Smooth muscle cell of the brain vasculature (primary cell): ENCODE measurements at places on chromosomes 2 and 18.

GRCh38 chr2:187552828-187553681, 1.2 kb downstream of the TFPI start:
- DNase-seq, result no peak

- no peak for DNase-seq
Observed at GRCh38 chr2:6538607-6539006, 327.1 kb downstream of the CMPK2 start.

GRCh38 chr18:61149786-61150185, 183.4 kb upstream of the CDH20 start:
- no peak for DNase-seq

DNA sequence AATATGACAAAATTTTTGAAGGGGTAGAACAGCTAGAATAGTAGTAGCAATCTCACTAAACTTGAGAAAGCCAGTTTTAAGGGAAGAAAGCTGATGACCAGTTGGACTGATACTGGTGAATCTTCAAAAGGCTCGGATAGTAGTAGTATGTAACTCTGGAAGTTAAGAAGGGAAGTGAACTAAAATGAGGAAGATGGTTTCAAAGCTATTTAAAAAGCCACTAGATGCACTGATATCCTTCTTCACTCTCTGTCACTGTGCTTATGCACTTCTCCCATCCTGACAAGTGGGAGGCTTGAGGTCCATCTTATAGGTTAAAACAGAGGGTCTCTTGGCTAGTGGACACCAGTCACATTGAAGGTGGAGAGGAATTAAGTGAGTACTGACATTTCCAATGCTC, 141.1 kb downstream of the NCOA1 start:
- no peak for DNase-seq

- no peak for DNase-seq
Observed at GRCh38 chr2:46690825-46691224, 211.5 kb downstream of the TMEM247 start.

DNA sequence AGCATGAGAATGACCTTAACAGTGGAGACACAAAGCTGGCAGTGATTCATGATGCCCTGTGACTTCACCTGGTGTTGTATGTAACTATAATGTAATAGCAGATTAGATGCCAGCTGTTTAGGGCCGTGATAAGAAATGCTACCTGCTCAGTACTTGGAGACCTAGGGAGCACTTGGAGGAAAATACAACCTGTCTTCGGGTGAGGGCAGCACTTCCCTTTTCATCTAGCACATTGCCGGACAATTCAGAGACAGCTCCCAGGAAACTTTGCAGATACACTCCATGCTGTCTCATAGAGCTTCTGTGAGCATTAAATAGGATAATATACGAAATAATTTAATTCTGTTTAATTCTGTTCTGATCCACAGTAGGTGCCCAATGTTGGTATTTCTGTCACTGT, 668.5 kb downstream of the TSN start:
- DNase-seq, result no peak

GRCh38 chr2:128198656-128199055, 107.7 kb downstream of the UGGT1 start:
- DNase-seq, result no peak

DNA sequence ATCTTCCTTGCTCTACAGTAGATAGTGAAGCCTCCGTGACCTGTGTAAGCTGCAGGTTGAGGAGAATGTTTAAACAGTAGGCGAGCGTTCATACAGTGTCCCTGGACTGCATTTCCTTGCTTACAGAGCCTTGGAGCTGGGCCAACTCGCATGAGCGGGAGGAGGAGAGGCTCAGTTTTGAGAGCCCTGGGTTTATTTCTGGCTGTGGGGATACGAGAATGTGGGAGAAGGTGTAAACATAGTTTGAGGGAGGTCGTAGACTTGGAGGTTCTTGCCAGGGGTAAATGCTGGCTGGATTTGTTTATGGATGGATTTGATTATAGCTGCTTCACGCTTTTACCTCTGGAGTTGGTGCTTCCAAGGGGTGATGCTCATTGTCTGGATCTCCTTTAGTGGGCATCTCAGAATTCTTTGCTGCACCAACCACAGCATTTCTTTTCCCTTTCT, 20.8 kb downstream of the CRIM1 start:
- DNase-seq, result no peak

DNA sequence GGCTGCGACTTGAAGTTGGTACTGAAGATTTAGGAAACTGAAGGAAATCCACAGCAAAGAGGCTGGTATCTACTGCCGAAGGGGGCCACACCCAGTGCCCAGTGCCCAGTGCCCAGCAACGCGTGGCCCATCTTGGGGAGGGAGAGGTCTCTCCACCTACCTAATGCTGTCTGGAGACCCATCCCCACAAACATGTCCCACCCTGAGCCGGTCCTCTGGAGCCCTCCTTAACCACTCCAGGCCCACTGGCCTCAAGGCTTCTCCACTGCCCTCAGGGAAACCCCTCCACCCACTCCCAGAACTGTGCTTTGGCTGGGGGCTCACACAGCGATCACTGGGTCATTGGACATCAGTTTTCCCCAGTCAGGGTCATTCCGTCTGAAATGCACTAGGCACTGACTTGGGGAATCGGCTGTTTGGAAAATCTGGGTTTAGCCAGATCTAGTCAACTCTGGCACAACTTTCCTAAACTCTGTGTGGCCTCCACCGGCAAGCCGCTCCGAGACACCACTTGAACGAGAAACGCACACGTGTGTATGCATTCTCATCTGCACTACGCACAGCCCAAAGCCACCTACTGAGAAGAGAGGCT, 20.1 kb downstream of the GPR55 start:
- no peak for DNase-seq

DNA sequence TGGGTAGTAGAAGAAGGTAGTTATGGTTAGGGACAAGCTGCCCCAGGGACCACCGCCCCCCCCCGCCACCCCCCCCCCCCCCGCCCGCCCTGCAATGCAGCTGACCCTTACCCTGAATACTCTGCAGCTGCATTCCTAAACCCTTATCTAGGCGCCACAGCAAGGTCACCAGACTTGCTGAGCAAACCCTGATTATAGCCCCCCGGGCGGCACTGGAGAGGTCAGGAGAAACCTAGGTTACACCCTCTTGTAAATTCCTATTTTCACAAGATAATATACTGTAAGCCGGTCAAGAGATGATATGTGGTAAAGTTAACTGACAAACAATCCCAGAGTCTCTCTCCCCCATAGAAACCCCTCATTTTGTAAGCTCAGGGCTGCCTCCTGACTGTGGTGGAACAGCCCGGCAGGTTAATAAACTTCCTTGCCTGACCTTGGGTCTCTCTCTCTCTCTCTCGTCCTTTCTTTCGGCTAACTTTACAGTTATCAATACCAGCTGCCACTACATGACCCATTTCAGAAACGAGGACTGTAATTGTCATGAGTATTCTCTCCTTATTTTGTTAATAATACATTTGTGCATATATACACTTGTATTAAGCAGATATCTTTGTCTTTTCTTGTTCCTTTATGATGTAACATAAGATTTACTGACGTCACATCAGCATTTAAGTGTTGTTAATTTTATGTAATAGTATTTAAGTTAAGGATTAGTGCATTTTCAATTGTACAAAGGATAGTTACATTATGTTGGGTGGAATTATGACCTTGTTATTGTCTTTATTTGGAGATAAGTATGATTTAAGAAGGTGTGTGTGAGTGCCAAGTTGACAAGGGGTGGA, 22.8 kb upstream of the SMAD4 start:
- no peak for DNase-seq

DNA sequence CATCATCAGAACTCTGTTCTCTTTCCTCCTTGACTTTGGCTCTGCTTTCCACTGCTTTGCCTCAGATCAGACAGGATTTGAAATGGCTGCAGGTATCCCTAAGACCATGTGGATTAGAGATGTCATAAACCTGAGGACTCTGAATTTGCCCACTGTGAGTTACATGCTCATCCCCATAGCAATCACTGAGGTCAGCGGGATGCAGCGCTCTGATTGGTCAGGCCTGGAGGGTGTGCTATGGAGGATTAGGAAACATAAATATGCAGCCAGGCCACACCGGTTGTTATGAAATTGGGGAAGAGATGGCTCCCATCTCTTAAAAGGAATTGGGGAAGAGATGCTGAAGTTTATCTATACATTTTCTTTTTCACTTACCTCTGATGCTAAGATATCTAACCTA, 73.7 kb upstream of the DNAJC10 start:
- no peak for DNase-seq

DNA sequence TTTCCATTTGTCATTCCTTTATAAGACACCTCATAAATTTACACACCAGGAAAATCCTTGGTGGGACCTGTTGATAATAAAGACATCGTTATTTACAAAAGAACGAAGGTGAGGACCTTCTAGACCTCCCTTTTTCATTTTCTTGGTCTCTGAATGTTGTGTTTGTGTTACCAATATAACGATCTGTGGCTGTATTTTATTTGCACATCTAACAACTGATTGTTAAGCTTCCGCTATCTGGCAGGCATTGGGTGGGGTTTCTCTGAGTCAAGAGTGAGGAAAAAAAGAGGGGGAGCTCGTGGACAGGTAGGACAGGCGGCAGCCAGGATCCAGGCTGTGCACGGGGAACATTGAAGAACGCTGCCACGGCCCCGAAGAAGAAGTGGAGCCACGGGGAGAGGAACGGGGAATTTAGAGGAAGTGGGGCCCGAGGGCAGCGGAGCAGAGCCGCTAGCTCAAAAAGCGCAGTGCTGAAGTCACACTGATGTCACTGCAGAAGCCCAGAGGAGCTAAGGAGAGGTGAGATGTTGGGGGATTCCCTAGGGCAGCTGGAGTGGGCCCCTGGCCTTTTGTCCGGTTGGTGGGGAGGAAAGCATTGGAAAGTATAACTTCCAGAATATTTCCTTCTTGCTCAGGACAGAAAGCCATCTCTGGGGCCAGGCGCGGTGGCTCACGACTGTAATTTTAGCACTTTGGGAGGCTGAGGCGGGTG, 20.9 kb upstream of the DNMT3A start:
- DNase-seq, result no peak

DNA sequence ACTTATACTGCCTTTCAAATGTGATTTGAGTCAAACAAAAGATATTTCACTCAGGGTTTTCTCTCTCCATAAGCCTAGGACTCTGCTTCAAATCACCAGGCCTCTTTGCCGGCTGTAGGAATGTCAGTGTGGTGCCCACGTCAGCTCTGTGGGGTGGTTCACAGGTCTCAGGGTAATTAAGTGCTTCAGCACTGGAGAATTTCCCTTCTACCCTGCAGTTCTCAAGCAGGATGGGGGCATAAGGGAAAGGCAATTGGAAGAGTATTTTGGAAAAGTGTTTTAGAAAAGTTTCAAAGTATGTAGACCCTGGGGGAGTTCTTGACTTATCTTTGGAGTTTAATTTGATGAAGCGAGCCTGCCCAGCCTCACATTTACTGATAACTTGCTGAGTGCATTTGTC, 9.6 kb downstream of the CNGA3 start:
- no peak for DNase-seq

DNA sequence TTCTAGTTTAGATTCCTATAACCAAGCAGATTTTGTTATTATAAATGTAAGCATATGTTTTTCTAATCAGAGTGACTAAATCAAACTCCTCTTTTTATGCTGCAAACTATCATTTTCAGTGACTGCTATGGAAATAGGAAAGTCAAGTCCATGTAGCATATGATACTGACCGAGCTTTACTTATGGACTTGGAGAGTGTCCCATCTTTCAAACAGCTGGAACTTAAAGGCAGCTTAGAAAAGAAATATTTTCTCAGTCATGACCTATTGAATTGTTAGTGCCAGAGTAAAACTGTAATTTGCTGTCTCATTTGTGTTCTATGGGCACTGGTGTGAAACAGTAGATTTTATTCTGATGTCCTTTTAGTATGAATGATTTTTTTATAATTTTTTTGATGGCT, 76.7 kb downstream of the PHLPP1 start:
- no peak for DNase-seq

DNA sequence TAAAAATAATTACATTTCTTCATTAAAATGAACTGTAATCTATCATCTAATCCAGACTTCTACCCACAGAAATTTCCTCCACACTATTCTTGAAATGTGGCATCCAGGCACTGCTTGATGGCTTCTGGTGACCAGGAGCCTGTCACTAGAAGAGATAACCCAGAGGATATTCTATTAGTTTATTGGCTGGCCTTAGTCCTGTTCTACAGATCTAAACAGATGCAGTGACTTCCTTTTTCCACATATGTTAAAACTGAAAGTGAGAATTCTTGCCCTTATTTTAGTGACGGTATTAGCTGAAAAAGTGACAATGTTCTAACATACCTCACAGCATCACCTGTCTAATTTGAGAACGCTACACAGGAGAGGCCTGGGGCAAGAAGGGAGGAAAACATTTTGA, 775.4 kb downstream of the TSN start:
- no peak for DNase-seq

GRCh38 chr2:22947741-22948140, 437.2 kb upstream of the KLHL29 start:
- DNase-seq, result no peak

- no peak for DNase-seq
Observed at GRCh38 chr2:122692400-122693083, 937.1 kb downstream of the TSN start.

DNA sequence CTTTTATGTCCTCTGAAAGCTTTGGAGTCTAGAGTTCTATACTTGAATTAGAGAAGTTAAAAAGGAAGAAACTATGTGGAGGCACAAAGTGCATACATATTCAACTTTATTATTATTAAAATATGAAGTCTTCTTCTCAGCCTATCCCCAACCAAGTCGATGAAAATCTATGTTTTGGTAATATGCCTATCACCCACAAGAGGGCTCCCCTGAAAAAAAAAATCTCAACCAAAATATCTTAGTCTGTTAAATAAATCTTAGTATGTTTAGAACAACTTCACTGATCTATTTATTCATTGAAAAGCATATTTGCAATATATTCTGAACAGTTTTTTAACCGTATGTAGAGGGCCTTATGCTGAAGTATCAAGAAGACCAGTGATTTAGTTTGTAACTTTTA, 804.5 kb downstream of the TDRD15 start:
- DNase-seq, result no peak

GRCh38 chr2:230328155-230328458, 1.1 kb downstream of the SP140L start:
- no peak for DNase-seq

- DNase-seq, result no peak
Observed at GRCh38 chr18:45749918-45750689, 26.1 kb downstream of the SLC14A1 start.

GRCh38 chr2:222806526-222807137, 54.2 kb upstream of the ACSL3 start:
- DNase-seq, result no peak

- DNase-seq, result no peak
Observed at GRCh38 chr2:182937870-182938269, 71.4 kb upstream of the FRZB start.

- DNase-seq, result no peak
Observed at GRCh38 chr2:59744436-59744835, 809.0 kb downstream of the BCL11A start.

- DNase-seq, result no peak
Observed at GRCh38 chr2:64601785-64602391, 51.8 kb downstream of the SERTAD2 start.

- no peak for DNase-seq
Observed at GRCh38 chr2:27814758-27815157, 43.2 kb downstream of the MRPL33 start.

- no peak for DNase-seq
Observed at GRCh38 chr2:237732790-237733381, 65.7 kb upstream of the RBM44 start.
